ENCODE measurements at places on chromosomes 5 and 9.

GRCh38 chr9:125529589-125530515 lies 177.2 kb downstream of the MAPKAP1 start:
- ATAC-seq, result no peak

- ATAC-seq, result no peak
These were observed 4.1 kb downstream of the PCSK5 start for GRCh38 chr9:75894566-75894965.

GRCh38 chr5:116506488-116506887 lies 68.1 kb downstream of the SEMA6A start:
- no peak for ATAC-seq

GRCh38 chr9:135218331-135219225 lies 131.1 kb downstream of the OLFM1 start:
- no peak for ATAC-seq

GRCh38 chr9:98185611-98186171 lies 6.7 kb downstream of the CORO2A start:
- ATAC-seq, result no peak

GRCh38 chr5:123490974-123491373 lies 21.0 kb upstream of the CSNK1G3 start:
- no peak for ATAC-seq

DNA sequence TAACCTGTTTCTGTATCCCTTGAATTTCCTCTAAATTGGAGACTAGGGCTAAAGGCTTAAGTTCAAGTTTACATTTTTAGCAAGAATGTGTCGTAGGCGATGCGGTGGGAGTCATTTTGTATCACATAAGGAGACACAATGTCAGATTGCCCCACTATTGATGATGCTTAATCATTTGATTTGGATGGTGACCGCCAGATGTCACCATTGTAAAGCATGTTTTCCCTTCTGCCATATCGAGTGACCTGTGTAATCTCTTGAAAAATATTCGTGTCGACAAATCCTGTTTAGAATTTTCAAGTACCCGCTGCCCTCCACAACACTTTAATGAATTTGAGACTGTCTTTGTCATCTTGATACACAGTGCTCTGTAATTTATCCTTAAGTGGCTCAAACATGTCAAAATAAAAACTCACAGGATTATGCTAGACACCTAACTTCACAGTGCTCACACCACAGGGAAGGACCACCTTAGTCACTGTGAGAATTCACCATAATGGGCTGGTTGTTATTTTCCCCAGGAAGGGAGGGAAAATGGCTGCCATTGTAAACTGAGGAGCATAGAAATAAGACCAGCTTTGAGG lies 34.5 kb upstream of the SLC46A2 start:
- no peak for ATAC-seq

DNA sequence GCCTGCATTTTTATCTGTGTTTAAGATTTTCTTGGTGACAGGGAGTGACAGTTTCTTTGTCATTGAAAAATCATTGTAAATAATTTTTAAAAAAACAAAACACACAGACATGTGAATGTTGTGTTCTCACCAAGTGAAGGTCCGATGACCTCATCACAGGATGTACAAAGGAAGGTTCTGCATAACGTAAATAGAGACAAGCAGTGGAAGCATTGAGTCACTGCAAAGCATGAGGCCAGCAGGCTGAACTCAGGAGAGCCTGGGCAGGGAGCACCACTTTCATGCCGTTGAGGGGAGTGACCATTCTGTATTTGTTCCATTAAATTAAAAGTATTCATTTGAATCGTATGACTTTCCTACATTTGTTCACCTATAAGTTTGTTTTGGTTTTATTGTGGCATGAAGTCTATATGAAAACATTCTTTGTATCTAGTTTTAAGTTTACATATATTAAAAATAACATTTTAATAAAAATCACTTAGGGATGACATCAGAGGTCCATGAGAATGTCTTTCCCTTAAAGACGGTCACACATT lies 70.4 kb upstream of the TLE1 start:
- ATAC-seq, result peak; percentile 58

- ATAC-seq, result no peak
These were observed 13.9 kb downstream of the REXO4 start for GRCh38 chr9:133403766-133404453.

DNA sequence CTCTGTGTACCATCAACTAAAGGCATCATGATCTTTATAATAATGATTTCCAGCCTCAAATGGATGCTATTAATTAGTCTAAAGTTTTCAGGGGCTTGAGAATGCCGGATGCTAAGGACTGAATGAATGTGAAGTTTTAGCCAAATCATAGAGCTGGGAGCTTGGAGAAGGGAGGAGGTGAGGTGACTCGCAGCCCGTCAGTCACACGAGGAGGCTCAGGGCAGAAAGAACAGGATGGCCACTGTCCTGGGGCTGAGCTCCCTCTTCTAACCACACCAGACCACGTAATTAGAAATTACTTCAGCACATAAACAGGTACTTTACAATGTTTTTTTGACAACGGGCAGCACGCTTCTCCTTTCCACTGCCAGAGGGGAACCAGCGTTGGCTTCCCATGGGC lies 222.6 kb downstream of the NPR3 start:
- ATAC-seq, result no peak

DNA sequence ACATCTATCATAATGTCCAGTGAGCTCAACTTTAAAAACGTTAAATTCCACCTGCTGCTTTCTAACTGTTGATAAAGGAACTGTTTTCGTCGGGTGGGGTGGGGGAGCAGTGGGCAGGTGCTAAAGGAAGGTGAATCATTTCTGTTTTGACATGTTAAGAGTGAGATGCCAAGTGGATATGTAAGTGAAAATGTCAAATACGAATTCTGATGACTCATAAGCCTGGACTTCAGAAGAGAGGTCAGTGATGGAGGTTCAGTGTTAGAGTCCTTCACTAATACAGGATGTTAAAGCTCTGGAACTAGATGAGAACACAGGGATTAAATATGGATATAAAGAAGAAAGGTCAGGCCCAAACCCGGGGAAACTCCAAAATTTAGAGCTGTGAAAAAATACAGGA lies 617.9 kb upstream of the CTNND2 start:
- no peak for ATAC-seq

DNA sequence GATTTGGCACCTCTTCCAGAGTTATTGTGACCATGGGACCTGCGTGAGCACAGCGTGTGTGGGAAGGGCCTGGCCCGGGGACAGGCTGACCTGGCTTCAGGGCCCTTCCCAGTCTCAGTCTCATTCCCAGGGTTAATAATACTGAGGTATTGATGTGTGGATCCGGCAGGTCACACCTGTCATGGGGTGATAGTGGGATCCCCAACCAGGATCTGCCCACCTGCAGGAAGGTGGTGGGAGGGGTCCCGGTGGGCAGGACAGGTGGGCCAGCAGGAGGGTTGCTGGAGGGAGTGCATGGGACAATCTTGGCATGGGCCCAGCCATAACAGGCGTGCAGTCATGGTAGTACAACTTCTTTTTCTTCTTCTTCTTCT lies 55.4 kb downstream of the COL15A1 start:
- peak; percentile 11 for ATAC-seq

DNA sequence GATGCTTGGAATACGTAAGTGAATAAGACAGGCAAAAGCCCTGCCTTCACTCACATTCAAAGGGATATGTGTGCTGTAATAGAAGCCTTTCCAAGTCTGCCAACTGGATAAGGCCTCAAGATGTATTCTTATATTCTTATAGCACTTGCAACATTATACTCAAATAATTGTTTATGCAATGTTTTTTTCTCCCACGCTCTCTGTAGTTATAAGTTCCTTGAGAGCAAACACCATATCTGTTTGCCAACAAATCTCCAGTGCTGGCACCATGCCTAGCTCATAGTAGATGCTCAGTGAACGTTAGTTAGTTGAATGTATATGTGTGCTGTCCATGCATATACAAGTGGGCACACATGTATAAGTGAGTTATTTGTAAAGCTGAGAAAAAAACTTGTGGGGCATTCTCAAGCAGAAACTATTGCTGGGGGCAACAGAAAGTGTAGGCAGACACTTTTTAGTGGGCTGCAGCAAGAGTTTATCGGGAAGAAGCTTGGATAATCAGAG lies 125.1 kb downstream of the RPS23 start:
- no peak for ATAC-seq

DNA sequence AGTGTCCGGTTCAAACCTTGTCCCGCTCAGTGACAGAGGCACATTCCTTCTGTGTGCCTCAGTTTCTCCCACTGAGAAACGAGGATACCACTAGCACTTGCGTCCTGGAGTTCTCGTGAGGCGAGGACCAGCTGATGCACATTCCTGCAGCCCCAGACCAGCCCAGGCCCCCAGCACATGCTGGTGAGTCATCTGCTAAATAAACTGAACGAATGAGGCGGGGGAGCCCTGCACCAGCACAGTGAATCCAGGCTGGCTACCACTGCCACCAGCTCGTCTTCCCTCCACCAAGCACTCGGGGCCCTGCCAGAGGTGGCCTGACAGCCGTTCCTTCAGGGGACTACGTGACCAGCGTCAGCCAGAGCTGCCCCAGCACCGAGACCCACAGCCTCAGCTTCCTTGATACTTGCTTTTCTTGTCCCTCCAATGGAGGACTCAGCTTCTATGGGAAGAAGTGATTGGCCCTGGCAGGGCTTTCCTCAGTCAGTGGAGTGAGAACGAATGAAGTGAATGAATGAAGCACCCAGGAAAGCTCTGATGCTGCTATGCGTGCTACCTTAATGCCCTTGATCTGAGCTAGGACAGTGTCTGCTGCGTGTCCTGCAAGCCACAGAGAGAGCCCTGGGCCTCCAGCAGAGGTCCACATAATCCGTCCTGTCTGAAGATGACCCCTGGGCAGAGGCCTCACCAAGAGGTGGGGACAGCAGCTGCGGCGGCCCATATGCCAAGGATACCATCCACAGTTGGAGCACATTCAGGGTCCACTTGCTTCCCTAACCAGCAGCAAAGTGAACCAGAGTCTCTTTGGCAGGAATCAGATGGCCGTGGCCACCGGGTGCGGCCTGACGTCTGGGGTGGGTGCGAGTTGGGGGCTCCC lies 13.5 kb upstream of the BARX1 start:
- ATAC-seq, result no peak

DNA sequence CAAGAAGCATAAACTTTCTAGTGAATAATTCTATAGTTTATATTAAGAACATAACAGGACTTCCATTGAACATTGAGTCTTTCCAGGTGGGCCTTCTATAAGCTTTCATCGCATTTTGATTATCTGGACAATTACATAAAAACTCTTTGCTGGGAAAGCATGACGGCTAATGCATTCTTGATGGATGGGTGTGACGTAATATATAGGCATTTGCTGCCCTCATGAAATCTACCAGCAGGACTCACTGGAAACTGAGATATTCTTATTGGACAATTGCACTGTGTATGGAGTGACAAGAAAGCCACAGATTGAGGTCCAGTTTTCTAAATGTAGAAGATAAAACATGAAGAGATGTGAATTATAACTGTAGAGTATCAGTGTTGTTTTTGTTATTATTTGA lies 15.0 kb downstream of the PTPRD start:
- ATAC-seq, result no peak

- no peak for ATAC-seq
These were observed 101.7 kb downstream of the GNA14 start for GRCh38 chr9:77546376-77546950.

DNA sequence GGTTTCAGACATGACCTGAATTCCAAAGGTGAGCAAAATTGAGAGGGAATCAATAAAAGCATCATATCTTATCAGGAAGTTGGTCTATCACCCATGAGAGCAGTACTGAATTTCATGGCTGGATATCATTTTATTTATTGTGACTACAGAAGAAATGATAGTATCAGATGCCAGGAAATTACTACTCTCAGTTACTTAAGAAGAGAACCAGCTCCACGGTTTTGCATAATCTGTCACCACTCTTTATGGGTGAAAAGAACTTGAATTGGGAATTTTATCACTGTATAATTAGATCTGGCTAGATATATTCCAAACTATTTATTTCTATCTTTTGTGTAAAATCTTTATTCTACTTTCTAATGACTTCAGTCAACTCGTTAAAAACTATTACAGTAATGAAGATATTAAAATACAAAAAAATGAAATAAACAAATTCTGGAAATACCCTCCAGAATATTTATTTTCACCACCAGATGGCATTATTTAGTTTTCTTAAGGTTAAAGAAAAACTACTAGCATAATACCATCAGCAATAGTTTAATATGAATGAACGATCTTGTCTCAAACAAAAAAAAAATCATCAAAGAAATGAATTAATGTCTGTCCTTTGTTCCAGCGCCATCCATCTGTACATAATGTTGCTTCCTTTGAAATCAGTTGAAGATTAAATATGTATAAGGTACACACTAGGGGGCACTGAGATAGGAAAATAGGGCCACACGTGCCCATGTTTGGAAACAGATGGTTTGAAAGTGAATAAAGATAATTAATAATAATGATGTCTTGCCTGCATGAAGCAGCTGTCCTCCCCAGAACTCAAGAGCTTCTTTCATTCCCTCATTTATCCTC lies 84.7 kb upstream of the SLCO6A1 start:
- ATAC-seq, result no peak

DNA sequence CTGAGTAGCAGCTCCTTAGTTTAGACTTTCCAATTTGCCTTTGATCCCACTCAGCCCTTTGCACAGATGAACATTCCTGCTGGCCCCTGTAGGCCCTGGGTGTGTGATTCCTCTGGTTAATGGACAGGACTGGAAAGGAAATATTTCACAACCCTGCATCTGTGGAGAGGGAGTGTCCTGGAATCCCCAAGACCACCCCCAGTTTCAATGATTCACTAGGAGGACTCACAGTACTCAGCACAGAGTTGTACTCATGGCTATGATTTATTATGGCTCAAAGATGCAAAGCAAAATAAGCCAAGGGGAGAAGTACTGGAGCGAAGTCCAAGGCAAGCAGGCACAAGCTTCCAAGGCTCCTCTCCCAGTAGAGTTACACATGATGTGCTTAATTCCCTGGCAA lies 42.4 kb upstream of the TJP2 start:
- peak; percentile 92 for ATAC-seq

DNA sequence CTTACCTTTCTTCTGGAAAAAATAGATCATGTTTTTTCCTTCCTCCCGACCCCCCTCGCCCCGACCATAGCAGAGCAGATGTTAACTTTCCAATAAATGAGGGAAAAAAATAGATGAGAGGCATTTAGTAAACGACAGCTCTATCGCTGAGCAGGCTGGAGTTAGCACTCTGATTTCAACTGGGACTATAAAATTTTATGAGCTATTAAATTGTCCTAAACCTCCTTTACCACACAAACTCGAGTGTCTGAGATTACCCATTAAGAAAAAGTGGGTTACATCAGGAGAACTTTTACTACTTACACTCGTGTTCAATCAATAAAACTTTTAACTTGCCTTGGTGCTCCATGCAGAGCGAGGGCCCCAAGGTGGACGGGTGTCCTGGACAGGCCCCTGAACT lies 59.8 kb upstream of the RNU6ATAC start:
- no peak for ATAC-seq

- no peak for ATAC-seq
These were observed 169.6 kb upstream of the SMIM23 start for GRCh38 chr5:171615705-171616640.
